ENCODE measurements at places on chromosomes 3 and 15. TPM values are rescaled to one million over a fixed set of nuclear protein-coding genes. Genes with fewer than 3 reads are reported as not detected.

DNA sequence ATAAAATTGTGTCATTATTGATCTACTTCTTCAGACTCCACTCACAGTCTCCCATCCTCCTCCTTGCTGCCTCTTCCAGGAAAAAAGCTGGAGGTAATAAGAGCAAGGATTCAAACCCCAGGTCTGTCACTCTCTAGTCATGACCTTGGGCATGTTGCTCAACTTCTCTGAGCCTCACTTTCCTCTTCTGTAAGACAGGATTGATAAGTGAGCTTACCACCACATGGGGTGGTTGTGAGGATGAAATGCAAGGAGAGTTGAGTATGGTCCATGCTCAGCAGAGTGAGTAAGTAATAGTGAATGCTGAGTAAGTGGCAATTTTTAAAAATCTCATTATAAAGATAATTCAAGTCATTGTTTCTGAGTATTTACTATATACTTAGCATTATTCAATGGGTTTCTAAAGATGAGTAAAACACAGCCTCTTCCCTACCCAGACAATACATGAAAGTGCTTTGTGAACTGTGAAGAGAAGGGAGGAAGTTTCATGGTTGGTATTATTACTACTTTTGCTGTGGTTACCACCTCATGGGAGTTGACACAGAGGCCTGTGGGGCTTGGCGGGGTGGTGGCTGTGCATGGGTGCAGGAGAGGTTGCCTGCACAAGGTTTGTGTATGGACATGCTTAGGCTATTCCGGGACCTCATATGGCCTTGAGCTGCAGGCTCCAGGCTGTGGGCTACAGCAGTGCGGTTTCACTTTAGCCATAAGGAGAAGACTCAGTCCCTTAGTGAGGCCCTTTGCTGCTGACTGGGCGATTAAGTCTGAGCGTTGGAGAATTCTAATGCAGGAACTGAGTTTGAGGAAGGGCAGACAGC lies 30.0 kb downstream of the SLC6A11 start:
- no peak for DNase-seq

- DNase-seq: peak; percentile 72
Measured at GRCh38 chr3:37855363-37855970, 6.2 kb upstream of the CTDSPL start.

DNA sequence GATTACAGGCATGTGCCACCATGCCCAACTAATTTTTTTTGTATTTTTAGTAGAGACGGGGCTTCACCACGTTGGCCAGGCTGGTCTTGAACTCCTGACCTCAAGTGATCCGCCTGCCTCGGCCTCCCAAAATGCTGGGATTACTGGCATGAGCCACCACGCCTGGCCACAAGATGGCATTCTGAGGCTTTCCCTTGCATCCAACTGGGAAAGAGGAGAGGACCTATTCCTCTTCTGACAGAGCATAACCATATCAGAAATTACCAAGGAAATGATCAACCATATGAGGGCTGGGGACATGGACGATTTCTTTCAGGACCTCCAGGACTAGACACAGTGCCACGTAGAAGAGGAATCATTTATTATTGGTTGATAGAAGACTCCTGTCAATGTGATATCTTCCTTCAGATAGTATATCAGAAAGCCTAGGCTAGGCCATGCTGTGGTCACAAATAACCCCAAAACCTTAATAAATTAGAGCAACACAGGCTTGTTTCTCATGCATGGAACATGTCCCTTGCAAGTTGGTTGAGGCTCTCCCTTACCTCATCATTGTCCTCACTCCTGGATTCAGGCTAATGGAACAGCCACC lies 372.3 kb upstream of the IL12A start:
- DNase-seq: peak; percentile 54

GRCh38 chr3:27201492-27201891 lies 167.7 kb downstream of the NEK10 start:
- no peak for DNase-seq

DNA sequence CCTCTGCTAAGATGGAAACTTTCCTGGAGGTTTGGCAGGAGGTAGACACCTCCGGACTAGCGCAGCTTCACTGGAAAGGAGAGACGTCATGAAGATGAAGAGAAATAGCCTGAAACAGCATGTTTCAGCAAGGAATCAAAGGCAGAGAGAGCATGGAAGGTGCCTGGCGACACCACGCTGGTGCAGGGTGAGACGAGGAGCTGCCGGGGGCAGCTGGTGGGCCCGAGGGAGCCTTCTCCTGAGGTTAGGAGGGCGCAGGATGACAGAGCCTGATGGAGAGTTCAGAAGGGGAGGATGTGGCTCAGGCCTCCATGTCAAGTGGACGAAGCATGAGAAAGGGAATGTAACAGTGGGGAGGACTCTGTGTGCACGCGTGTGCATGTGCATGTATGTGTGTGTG lies 113.6 kb downstream of the TPRA1 start:
- DNase-seq: no peak

DNA sequence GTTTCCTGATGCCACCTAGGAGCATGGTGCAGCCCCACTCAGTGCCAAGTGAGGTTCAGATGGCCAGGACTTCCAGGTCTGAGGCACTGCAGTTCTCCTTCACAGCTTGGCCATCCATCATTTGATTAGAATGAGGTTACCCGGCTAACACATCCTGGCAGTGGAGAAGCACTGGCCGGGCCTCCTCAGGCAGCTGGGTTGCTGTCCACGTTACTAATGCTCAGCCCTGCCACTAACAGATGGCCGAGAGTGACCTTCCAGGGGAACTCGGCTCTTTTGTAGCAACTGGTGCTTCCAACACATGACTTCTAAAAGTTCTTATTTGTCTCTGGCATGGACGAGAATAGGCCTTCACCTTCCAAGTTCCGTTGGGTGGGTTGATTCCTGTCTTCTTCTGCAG lies 204.6 kb upstream of the CFAP20DC start:
- no peak for DNase-seq

DNA sequence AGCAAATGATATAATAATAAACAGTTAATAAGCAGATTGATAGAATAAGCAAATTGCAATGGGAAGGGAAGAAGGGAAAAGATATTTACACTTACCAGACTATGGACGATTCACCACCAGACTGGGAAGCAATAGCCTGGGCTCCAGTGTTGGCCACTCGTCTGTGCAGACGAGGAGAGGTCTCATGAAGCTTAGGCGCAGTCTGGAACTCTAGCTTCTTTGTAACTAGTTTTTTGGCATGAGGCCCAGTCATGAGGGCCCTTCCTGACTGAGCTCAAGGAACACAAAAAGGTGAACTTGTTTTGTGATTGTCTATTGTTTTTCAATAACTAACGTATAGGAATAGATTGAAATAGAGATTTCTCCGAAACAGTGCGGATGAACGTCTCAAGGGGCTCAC lies 63.3 kb upstream of the GATM start:
- DNase-seq: no peak

GCNT3 gene
- 0.13 TPM for total RNA-seq

OR5H1 gene
- total RNA-seq: not detected

CNTN6 gene
- total RNA-seq: not detected

SGO1 gene
- 22.5 TPM for total RNA-seq

AMT gene
- total RNA-seq: 0.85 TPM

SPATA12 gene
- total RNA-seq: not detected
